ENCODE measurements at places on chromosomes 7 and 10. TPM values are rescaled to one million over a fixed set of nuclear protein-coding genes. Genes with fewer than 3 reads are reported as not detected.

Gene CCL26
- 1.00 TPM for polyA plus RNA-seq

Gene PIK3AP1
- polyA plus RNA-seq: 1.8 TPM

Gene CFAP58
- 0.37 TPM for polyA plus RNA-seq

Gene FOXK1
- polyA plus RNA-seq: 17.1 TPM

Gene GPR26
- polyA plus RNA-seq: not detected

Gene IMMP2L
- 15.3 TPM for polyA plus RNA-seq

Gene ZNF783
- 14.0 TPM for polyA plus RNA-seq

Data from forelimb muscle (tissue), 1 donor.